ENCODE measurements at places on chromosomes 7 and 10. TPM values are rescaled to one million over a fixed set of nuclear protein-coding genes. Genes with fewer than 3 reads are reported as not detected.

- no peak for DNase-seq
Measured at GRCh38 chr7:111510584-111511378, 51.5 kb downstream of the IMMP2L start.

DNA sequence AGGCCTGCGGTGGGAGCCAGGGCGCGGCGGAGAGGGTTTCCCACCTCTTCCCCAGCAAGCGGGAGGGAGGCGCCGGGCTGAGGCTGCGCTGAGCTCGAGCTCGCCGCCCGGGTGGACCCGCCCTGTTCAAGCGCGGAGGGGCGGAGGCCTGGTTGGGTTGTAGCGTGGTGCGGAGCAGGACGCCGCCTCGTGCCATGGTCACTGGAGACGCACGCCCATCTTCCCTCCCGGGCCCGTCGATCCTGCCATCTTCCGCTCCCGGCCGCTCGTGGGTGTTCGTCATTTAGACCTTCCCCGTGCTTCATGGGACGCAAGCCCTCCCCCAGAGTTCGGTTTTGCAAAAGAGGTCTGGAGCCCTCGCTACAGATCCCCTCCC lies 9.3 kb upstream of the EN2 start:
- no peak for DNase-seq

- no peak for DNase-seq
Measured at GRCh38 chr7:135215698-135216097, 4.4 kb upstream of the WDR91 start.

DNA sequence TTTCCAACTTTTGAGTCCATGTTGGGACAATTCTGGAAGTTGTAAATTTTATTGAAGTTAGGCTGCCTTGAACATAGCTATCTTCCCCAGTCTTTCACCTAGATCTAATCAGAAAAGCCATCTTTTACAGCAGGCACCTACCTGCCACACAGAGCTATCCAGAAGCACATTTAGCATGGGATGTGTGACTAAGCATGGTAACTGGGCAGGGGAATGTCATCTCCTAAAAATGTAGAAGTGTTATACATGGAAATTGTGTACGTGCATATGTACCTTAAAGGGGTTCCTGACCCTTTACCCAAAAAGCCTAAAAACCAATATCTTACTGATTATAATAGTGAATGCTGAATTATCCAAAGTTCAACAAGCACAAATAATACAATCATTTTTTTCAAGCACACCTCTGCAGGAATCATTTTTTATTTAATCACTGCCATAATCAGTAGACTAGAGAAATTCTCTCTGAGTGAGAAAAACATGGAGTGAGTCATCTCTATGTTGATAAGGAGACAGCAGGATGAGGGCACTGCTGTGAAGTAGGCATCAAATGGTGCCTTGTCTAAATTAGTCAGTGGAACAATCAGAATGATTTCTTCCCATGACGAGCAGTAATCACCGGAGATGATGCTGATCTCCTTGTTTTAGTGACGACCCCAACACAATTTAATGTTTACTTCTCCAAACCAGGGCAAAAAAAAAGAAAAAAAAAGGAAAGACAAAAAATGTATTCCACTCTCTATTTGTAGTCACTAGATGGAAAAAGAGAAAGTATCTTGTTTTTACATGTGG lies 75.9 kb downstream of the SORBS1 start:
- no peak for DNase-seq

HOXA2 gene
- not detected for total RNA-seq

GIMAP1 gene
- 5.1 TPM for total RNA-seq

TAS2R5 gene
- total RNA-seq = 0.99 TPM

- no peak for DNase-seq
Measured at GRCh38 chr7:137040745-137041144, 172.3 kb downstream of the CHRM2 start.

DNA sequence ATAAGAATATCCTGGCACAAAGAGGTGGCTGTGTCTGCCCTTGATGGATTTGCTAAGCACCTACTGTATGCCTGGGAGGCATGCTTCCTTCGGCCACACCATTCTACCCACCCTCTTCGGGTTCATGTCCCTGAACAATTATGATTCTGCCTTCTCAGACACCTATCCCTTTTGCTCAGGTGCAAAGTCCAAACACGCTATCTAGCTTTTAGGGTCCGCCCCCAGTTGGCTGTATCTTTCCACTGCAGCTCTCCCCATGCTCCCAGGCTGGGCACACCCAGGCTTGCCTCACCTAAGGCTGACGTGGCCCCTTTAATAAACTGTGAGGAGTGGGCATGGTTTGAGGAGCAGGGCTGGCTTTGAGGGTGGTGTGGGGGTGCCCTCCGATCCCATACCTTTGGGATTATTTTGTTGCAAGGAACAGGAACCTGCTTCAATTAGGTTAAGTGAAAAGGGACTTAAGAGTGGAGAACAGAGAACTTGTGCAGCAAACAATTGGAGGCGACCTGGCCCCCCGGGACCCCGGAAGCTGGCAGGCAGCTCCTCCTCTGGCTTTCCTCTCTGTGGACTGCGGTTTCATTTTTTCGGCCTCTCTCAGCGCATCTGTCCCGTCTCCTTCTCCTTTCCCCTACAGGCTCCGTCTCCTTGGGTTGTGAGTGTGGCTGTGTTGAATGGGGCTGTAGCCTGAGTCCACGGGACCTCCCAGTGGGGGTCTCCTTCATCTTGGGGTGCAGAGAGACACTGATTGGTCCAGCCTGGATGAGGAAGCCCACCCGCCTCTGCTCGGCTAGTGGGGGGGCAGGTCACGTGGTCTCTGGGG lies 3.8 kb downstream of the CLIP2 start:
- DNase-seq = no peak

DPY19L1 gene
- 5.3 TPM for total RNA-seq

GNGT1 gene
- not detected for total RNA-seq

- no peak for DNase-seq
Measured at GRCh38 chr10:108911814-108912541, 1011.3 kb downstream of the XPNPEP1 start.

ZNF485 gene
- 5.4 TPM for total RNA-seq

DNA sequence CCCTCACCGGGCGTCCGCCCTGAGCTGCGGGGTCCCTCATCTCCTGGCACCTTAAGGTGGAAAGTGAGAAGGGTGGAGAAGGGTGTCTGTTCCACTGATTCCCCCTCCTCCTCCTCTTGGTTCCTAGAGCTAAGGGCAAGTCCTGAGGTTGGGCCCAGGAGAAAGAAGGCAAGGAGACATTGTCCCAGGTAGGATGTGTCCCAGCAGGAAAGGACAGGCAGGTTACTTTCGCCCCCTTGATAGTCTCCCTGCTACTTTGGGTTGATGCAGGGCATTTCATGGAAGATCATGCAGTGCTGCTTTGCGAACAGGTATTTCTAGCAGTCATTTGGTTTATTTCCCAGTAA lies 582 bp downstream of the STEAP2 start:
- no peak for DNase-seq

- peak; percentile 53 for DNase-seq
Measured at GRCh38 chr7:157495594-157495993, 158.8 kb downstream of the DNAJB6 start.

DNA sequence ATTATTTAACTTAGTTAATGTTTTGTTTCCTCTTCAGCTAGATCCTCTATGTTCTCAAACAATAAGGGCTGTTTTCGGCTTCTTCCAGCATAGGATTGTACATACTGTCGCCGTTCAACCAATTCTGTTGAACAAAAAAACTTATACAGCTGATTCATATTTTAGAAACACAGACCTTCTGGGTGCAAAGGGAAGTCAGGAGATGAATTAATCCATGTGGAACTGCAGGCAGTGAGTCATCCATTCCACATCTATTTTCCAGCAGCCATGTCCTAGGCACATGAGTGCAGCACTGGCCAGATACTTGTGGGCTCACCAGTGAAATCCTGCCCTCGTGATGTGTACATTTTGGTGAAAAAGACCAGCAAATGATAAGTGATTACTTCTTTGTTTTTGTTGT lies 163.2 kb downstream of the JAZF1 start:
- DNase-seq = no peak

DNA sequence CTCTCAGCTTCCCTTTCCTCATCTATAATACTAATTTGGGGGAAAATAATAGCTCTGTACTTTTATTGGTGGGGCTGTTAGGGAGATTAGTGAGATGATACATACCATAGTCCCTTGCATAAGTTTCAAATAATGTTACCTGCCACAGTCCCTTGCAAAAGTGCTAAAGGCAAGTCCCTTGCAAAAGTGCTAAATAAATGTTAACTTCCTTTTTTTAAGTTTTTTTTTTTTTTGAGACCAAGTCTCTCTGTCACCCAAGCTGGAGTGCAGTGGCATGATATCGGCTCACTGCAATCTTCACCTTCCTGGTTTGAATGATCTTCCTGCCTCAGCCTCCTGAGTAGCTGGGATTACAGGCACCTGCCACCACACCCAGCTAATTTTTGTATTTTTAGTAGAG lies 43.4 kb upstream of the SRGN start:
- DNase-seq = no peak

DNA sequence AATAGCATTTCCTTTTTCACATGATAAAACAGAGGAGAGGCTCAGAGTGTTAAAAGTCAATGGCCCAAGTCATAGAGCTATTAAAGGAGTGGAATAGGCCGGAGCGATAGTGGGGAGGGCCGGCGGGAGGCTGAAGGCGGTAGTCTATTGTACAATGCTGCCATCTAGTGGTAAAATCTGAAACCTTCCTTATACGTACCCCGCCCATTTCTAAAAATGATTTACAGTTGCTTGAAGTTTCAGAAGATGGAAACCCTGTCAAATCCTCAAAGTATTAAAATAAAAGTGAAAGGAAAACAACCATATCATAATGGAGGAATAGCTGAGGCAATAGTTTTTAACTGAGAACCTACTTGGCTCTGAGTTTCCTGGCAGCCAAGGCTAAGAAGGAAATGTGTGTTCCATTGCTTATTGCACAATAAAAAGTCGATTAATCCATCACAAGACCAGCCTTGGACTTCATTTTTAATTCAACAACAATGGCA lies 209.1 kb downstream of the CCSER2 start:
- DNase-seq = peak; percentile 45

KCNMA1 gene
- total RNA-seq = not detected

HOXA1 gene
- total RNA-seq = 0.24 TPM

SLC26A5 gene
- total RNA-seq = not detected

- no peak for DNase-seq
Measured at GRCh38 chr7:11319491-11320274, 346.0 kb downstream of the PHF14 start.

DNA sequence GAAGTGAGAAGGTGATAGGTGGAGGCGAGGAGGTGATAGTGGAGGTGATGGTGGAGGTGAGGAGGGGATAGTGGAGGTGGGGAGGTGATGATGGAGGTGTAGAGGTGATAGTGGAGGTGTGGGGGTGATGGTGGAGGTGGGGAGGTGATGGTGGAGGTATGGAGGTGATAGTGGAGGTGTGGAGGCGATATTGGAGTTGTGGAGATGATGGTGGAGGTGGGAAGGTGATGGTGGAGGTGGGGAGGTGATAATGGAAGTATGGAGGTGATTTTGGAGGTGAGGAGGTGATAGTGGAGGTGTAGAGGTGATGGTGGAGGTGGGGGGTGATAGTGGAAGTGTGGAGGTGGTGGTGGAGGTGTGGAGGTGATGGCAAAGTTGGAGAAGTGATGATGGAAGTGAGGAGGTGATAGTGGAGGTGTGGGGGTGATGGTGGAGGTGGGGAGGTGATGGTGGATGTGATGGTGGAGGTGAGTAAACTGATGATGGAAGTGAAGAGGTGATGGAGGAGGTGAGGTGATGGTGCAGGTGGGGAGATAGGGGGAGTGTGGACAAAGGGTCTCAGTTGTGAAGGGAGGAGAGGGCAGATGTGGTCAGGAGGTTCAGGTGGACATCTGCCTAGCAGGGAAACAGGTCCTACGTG lies 36.6 kb downstream of the ADCY1 start:
- DNase-seq = no peak

Data from activated naive CD4-positive, alpha-beta T cell treated with anti-CD3 and anti-CD28 coated beads for 36 hours (primary cell).